ENCODE measurements at places on chromosomes 12 and 14.

DNA sequence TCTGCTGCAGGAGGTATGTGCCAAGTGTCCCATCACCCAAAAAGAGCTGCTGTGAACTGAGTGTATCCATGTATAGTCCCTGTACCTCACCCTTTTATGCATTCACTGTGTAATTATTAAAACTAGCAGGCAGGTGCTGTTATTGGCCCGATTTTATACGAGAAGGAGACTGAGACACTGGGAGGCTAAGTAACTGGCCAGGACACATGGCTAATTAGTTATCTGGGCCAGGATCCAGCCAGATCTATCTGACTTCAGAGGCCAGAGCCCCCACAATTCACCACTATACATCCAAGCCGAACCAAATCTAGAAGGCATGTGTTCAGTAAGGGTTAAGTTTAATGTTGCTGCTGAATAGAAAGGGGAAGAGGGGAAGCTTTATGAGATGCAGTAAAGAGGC, 73.4 kb downstream of the FRMD6 start:
- no peak for DNase-seq

- DNase-seq = no peak
These were observed 96.0 kb downstream of the RPAP3 start for GRCh38 chr12:47609806-47610205.

- DNase-seq = no peak
These were observed 348.0 kb upstream of the SOX5 start for GRCh38 chr12:24297516-24297915.

GRCh38 chr14:90628825-90629224, 187.4 kb downstream of the TTC7B start:
- no peak for DNase-seq

Data from small intestine (tissue), 16 donors.